ENCODE measurements at places on chromosomes 7 and 10.
A peak's percentile ranks its signal among the peaks of the same experiment; 100 is the strongest.

GRCh38 chr10:2488446-2489005 lies 578.8 kb upstream of the PFKP start:
- DNase-seq = no peak

DNA sequence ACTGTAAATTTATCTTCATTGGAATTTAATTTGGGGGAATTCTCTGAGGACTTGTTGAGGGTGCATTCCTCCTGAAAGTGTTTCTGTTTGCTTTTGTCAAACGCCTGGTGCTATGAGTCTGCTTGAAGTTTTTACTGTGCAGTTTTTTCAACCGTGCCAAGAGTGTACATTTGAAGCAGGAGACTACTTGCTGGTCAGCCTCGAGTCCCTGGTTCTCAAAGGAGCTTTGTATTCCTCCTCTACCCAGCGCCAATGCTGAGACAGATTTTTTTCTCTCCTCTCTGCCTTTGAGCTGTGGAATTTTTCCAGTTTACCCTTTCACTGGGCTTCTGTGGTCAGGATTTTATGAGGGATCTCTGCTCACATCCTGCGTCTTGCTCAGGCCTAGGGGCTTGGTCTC lies 62.1 kb downstream of the NPY start:
- no peak for DNase-seq

- no peak for DNase-seq
These were observed 32.9 kb upstream of the SMC3 start for GRCh38 chr10:110534571-110534970.

GRCh38 chr7:79403451-79403850 lies 50.0 kb downstream of the MAGI2 start:
- DNase-seq = peak; percentile 26

- no peak for DNase-seq
These were observed 84.8 kb downstream of the RSU1 start for GRCh38 chr10:16732376-16732775.

- DNase-seq = peak; percentile 8
These were observed 116.6 kb downstream of the SPAG6 start for GRCh38 chr10:22461891-22462290.

- peak; percentile 74 for DNase-seq
These were observed 32.9 kb upstream of the FAM3C start for GRCh38 chr7:121428855-121429489.

GRCh38 chr7:159023206-159023605 lies 121.5 kb downstream of the VIPR2 start:
- DNase-seq = no peak

GRCh38 chr7:116592041-116592355 lies 67.2 kb downstream of the CAV1 start:
- no peak for DNase-seq

- peak; percentile 53 for DNase-seq
These were observed 1.1 kb downstream of the NDUFB2 start for GRCh38 chr7:140697447-140698143.

DNA sequence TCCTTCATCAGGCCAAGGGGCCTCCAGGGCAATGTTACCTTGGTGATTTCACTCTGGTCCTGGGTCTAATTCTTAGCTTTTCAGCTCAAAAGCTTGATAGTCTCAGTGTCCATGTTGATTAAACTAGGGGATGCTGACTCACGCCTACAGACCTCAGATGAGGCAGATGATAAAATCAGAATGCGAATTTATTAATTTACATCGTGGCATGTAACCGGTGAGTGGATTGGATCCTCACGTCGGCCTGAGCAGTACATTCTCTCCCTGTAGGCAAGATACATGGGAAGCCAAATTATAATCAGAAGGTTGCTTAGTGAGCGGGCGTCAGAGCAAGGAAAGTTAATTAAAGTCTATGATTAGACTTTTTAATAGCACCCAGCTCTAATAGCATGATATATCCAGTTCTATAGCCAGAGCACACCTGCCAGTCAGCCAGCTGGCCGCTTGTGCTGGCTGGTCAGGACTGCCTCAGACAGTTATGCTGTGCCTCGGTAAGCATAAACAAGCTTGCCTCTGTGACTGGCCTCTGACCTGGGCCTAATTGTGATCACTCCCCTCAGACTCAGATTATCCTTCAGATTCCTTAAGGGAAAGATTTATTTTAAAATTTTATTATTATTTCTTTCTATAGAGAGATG lies 20.2 kb upstream of the CPA5 start:
- DNase-seq = peak; percentile 59

- no peak for DNase-seq
These were observed 6.3 kb downstream of the CFAP69 start for GRCh38 chr7:90251304-90251635.

GRCh38 chr7:116438267-116438666 lies 61.3 kb upstream of the CAV2 start:
- peak; percentile 60 for DNase-seq

DNA sequence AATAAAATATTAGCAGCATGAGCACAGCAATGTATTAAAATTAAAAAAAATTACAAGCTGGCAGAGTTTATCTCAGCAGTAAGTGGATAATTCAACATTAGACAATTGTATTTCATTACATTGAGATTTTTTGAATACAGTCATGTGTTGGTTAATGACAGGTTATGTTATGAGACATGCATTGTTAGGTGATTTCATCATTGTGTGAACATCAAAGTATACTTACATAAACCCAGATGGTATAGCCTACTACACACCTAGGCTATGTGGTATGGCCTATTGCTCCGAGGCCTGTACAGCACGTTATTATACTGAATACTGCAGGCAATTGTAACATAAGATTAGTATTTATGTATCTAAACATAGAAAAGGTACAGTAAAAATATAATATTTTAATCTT lies 29.7 kb downstream of the CCDC6 start:
- peak; percentile 40 for DNase-seq

DNA sequence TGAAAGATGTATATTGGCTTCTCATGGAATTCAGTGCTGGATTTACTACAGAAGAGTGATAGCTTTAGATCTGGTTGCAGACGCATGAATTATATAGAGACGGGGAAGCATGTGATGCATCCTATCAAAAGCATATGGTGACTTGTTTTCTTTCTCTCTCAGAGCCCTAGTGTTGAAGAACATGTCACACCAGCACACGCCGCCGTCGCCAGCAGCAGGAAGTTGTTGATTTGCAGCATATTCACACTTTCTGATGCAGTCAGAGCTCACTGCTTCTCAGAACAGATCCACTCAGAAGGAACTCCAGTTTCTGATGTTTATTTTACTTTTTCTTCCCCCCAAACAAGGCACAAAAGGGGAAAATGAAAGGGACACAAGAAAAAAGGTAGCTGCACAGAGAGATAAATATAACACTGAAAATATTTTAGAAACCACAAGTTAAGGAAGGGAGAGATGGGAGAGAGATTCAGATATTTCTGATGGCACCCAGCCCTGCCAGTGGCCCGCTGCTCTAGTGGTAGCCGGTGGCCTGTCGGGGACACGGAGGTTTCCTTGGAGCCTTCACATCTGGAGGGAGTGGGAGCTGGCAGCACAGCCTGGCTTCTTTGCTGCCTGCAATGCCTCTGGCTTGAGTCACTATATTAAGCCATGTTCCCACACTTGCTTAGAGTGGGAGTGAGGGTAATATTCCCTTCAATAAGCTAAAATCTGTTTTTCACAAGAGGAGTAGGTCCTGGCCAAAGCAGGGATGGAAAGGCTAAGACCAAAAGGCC lies 123.2 kb downstream of the NRP1 start:
- peak; percentile 94 for DNase-seq

GRCh38 chr10:35262436-35262835 lies 73.9 kb upstream of the CCNY start:
- no peak for DNase-seq

GRCh38 chr7:24891311-24891735 lies 88.7 kb downstream of the OSBPL3 start:
- no peak for DNase-seq

GRCh38 chr7:94043299-94043698 lies 39.1 kb upstream of the BET1 start:
- DNase-seq = peak; percentile 59

GRCh38 chr7:134766779-134767519 lies 12.5 kb upstream of the CALD1 start:
- peak; percentile 54 for DNase-seq

GRCh38 chr7:5351507-5352265 lies 68.9 kb downstream of the SLC29A4 start:
- no peak for DNase-seq

GRCh38 chr7:13920053-13920697 lies 69.3 kb downstream of the ETV1 start:
- DNase-seq = peak; percentile 100

- no peak for DNase-seq
These were observed 264.1 kb downstream of the PHF14 start for GRCh38 chr7:11237742-11238141.

- DNase-seq = no peak
These were observed 226.5 kb downstream of the INHBA start for GRCh38 chr7:41476460-41476803.

- no peak for DNase-seq
These were observed 388.2 kb downstream of the CALN1 start for GRCh38 chr7:72023926-72024325.

DNA sequence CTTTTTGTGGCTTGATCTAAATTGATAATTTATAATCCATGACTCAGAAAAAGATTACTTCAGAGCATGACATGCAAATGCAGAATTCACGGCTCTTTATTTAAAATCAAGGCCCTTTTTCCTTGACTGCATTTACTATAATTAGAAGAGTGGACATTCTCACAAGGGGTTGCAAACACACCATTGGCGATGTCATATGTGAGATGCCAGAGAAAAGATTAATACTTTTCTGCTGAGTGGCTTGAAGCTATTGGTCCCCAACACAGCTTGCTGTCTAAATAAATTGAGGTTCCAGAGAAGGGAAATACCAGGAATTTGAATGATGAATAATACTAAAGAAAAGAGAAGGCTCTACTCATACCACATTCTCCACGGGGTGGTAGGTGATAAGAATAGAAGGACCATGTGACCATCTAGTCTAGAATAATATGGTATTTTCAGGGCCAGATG lies 78.7 kb upstream of the ARID5B start:
- DNase-seq = peak; percentile 23

DNA sequence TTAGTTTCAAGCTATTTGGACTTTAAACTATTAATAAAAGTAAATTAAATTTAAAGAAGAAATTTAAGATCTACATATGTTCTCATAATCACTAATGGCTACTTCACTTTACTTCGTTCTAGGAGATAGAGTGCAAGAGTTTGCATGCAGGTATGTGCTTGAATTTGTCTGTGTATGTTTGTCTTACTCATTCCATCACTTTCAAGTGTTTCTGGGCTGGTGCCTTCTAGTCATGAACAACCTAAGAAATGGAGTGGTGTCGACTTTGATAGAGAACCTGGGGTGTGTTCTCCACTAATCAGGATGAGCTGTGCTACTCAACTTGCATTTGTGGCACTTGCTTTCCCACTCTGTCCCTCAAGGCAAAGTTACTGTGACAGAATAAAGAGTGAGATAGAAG lies 169.9 kb downstream of the KCND2 start:
- no peak for DNase-seq

DNA sequence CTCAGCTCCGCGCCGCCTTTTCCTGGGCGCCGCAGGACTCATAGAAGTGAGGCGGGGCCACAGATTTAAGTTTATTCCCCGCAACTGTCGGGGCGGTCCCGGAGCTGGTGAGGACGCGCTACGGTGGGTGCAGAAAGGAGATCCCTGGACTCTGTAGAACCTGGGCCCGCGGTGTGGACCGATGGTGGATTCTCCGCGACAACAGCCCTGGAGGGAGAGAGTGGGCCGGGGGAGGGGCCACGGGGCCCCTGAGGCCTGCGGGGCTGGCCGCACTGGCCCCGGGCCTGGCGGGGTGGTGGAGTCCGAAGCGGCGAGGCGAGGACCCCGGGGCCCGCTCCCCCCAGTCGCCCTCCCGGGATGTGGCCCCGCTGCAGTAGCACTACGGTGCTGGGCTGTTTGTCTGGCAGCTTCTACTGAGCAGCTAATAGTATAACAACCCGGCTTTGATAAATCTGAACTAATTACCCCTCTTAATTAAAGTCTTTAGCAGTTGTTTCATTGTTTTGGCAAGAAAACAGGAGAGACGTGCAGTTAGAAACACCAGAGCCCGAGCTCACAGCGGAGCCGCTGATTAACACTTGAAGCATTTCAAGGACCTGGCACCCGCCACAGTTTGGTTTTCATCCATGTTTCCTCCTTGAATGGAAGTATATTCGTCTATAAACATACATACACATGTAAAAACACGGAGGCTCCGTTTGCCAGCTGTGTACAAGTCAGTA lies 4.2 kb downstream of the FEZF1 start:
- DNase-seq = no peak

DNA sequence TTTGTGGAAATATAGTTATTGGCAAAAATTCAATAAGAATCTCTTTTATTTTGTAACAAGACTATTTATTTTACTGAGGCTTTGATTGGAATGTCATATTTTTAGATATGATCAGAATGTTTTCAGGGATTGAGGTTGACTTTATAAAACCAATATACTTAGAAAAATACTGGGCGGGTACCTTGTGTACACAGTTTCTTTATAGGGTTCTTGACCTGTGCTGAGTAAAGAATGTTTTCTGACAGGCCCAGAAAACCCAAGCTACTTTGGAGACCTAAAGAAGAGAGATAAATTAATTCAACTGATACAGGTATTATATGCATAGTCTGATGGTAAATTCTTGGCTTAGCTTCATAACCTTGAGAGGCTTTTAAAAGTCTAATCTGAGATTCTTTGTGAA lies 23.9 kb upstream of the SPAM1 start:
- no peak for DNase-seq

DNA sequence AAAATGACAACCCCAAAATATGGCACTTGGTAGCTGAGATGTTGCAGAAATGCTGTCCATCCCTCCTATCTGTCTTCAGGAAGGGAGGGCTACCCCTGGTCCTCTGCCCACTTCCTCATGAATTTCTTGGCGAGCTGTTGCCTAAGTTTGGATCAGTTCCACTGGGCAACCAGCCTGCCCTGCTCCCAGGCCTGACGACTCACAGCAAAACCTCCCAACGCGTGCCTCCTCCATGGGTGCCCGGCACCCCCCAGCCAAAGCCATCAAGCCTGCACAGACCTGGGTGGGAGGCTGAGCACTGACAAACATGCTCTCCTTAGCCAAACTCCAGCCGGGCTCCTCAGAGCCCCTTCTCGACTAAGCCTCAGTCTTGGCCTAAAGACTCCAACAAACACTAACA lies 8.9 kb downstream of the VSTM4 start:
- DNase-seq = no peak

GRCh38 chr7:75963381-75963995 lies 30.9 kb downstream of the TMEM120A start:
- no peak for DNase-seq

GRCh38 chr7:139124084-139124914 lies 14.8 kb upstream of the ZC3HAV1 start:
- DNase-seq = no peak

- DNase-seq = no peak
These were observed 90.2 kb upstream of the CHST15 start for GRCh38 chr10:124183617-124184016.

GRCh38 chr7:133477791-133478190 lies 224.9 kb downstream of the EXOC4 start:
- DNase-seq = no peak

DNA sequence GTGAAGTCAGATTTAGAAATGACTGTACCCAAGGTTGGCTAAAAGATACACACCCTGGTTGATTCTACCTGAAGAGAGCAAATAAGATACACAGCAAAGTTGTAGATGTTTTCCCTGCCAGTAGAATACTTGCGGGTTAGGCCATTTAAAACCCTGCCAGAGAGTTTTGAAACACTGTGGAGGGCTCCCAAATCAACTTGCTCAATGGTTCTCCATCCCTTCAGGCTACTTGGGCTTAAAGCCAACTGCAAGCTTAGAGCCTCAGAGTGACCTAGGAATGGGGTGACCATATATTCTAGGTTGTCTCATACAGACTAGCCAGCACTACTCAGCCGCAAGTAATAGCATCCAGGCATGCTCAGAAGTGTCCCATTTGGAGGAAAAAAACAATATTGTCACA lies 10.0 kb downstream of the CAV1 start:
- no peak for DNase-seq
